Stimulated activated CD8-positive, alpha-beta memory T cell treated with anti-CD3 and anti-CD28 coated beads, Interleukin-7, amount 100 ng/mL, for 48 hours (primary cell): ENCODE measurements at places on chromosomes 5 and 9.

DNA sequence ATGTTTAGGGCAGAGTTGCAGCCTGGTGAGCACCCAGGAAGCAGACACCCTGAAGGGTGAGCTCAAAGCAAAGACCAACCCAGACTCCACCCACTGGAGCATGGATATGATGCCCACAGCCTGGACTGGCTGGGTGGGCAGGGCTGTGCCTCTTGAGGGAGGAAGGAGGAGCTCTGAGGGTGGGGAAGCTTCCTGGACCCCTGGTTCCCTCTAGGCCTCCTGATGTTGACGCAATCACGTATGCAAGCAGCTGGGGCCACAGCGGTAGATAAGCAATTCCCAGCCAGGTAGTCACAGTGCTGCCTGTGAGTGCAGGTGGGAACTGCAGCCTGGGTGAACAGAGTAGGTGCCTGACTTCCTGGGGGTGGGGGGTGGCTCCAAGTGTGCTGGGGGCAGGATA is 271.5 kb downstream of the CDK5RAP2 start:
- no peak for DNase-seq

- no peak for DNase-seq
These were observed 33.1 kb upstream of the ITGA2 start for GRCh38 chr5:52956014-52956413.

DNA sequence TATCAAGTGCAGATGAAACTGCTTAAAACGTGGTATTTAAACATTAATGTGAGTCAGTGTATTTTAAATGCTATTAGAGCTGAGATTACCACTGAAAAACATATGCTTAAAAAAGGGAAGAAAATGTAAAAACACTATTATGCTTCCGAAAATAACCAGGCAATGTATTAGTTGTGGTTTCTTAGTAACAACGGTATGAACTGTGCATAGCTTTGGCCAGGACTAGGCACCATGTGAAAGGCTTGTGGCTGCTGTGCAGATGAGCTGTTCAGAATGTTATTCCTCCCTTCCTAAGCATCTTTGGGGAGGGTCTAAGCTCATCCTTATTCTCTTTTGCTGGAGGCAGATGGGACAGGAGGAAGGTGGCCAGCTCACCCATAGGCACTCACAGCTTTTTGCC is 84.9 kb downstream of the NTRK2 start:
- no peak for DNase-seq

DNA sequence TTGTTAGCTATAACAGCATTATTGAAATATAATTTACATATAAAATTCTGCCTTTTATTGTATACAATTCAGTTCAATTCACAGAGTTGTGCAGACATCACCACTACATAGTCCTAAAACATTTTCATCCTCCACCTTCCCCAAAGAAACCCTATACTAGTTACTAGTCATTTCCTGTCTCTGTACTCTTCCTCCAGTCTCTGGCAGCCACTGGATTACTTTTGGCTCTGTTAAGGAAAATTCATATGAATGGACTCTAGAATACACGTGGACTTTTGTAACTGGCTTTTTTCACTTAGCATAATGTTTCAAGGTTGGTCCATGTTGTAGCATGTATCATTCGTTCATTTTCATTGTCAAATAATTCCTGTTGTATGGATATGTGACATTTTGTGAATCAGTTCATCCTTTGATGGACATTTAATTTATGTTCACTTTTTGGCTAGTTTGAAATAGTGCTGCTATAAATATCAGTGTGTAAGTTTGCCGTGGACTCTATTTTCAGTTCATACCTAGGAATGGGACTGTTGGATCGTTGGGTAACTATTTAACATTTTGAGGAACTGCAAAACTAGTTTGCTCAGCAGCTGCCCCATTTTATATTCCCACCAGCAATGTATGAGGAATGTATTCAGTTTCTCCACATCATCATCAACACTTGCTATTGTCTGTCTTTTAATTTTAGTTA is 9.7 kb downstream of the ICE1 start:
- no peak for DNase-seq

- no peak for DNase-seq
These were observed 698.0 kb upstream of the WWC1 start for GRCh38 chr5:167593329-167594060.

DNA sequence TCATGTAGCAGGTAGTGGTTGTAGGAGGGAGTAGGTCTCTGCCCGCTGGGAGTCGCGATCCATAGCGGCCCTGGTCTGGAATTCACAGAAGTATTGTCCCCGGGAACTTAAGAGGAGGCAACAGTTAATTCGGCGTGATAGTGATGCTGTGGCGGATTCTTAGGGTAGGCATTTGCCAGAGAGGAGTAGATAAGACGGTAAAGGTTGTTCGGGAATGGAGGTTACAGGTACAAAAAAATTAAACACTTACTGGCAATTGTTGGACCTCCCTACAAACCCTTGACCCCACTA is 679 bp downstream of the SMC5 start:
- no peak for DNase-seq

- DNase-seq = peak; percentile 8
These were observed 171.7 kb downstream of the TTC39B start for GRCh38 chr9:15135164-15135792.

DNA sequence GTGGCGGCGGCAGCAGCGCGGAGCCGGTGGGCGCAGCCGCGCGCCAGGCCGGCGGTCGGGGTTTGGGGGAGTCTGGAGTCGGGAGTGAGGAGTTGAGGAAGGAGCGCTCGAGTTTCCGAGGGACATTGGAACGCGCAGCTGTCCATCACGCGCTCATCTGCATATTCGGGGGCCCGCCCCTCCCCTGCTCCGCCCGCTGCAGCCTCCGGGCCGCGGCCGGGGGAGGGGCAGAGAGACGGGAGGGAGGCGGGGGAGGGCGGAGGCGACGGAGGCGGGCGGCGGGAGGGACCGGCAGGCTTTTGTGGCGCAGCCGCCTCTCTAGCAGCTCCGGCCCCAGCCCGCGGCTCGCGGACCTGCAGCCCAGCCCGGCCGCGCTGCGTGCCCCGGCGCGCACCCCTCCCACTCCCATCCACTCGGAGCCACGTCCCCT is at the start of gene IRX2:
Gene IRX2 (minus strand): TSS at position 86 of the 430 bp plus-strand sequence. CDS start 264 bp downstream, outside the sequence.
- DNase-seq = no peak

DNA sequence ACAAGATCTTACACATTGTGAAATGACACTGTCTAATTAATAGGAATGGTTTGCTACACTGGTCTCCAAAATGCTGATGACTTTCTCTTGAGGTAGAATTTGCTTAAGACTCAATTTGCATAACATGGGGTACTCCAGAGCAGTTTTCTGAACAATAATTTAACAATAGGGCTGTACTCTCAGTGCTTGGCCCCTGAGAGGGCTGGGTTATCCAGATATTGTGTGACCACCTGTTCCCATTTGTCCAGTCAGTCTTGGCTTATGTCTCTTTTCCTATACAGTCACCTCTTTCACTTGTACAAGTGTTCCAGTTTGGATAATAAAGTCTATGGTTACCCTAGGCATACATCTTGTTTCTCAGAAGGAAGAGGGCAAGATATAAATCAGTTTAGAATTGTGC is 17.9 kb downstream of the ZSWIM6 start:
- DNase-seq = no peak

DNA sequence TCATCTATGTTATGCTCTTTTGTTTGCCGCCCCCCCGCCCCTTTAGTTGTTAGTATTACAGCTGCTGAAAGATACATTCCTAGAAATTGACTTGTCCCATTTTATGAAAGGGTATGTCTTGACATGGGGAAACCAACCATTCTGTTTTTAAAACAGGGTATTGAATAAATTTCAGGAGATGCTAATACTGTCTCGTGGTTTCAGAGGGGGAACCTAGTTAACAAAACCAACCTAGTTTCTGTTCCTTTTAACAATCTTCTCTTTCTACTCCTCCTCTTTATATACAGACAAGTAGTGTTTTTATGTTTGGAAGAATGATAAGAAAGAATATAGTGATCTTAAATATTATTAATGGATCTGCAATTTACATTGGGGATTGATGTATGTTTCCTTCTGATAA is 3.5 kb downstream of the PIP5K1B start:
- DNase-seq = no peak

DNA sequence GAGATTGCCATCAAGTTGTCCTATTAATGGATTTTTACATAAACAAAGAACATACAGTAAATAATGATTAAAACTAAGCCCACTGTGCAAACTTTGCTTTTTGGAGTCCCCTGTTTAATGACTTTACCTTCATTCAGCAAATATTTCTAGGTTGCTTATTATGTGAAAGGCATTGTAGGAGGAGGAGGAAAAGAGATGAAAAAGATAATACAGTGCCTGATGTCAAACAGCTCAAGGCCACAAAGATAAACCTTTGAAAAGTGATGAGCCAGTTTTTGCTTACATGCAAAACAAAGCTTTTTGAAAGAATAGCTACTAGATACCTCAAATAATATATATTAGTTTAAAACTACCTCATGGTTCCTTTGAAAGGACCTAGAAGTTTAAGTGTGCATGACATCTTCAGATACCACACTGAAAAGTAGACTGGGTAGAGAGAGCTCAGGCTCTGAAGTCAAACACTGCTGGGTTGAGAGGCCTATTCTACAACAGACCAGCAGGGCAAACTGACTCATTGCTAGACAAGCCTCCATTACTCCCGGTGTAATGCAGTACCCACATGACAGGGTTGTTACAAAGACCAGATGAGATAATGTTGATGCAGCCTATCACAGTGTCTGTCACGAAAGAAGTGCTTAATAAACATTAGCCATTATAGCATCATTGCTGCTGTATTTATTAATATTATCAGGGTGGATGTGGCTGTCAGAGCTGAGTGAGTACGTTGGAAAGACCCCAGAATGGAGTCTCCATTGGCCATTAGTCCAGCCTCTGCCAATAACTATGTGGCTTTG is 11.8 kb downstream of the DEPDC1B start:
- DNase-seq = no peak
